ENCODE measurements at places on chromosomes 6 and 20.

- no peak for DNase-seq
These were observed 9.8 kb downstream of the NEDD9 start for GRCh38 chr6:11222385-11223277.

- DNase-seq = no peak
These were observed 40.9 kb downstream of the ZFP64 start for GRCh38 chr20:52150440-52151258.

DNA sequence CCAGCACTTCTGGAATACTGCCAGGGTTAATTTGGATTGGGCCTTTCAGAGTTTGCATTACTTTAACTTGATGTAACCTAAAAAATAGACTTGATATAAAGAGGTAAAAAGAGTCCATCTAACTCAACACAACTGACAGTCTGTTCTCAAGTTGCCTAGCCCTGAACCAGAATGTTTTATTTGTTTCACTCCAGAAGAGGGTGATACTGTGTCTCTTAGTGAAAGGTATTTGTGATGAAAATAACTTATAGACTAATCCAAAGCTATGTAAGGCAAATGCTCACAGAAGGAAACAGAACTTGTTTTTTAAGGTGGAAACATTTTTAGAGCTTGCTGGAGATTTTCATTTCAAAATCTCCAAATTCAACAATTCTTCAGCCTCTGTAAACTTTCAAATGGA, 469.1 kb upstream of the RUNX2 start:
- DNase-seq = no peak

DNA sequence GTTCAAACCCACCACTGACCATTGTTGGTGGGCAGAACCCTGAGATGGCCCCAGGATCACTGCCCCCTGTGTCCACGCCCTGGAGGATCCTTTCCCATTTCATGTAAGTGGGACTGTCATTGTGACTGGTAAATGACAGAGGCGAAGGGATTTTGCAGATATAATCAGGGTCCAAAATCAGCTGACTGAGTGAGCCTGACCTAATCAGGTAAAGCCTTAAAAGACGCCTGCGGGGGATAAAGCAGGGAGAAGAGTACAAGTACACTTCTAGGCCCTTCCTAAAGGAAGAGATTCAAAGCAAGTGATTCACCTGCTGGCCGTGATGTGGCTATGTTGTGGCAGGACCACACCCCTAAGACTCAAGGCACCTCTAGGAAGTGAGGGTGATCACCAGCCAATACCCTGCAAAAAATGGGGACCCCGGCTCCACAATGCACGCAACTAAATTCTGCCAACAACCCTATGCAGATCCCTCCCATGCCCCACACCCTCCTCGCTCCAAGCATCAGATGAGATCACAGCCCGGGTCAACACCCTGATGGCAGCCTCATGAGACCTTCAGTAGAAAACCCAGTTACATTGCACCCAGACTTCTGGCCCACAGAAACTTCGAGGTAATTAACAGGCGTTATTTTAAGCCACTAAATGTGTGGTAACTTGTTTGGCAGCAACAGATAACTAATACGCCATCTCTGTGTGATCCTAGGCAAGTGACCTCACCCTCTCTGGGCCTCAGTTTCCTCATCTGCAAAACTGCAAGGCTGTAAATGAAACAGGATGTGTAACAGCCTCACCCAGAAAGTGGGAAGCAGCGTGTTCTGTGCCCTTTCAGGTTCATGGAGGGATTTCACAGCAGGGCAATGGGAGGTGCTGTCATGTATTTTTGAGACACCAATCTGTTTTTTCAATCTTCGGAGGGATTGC, 11.3 kb downstream of the PREX1 start:
- no peak for DNase-seq

DNA sequence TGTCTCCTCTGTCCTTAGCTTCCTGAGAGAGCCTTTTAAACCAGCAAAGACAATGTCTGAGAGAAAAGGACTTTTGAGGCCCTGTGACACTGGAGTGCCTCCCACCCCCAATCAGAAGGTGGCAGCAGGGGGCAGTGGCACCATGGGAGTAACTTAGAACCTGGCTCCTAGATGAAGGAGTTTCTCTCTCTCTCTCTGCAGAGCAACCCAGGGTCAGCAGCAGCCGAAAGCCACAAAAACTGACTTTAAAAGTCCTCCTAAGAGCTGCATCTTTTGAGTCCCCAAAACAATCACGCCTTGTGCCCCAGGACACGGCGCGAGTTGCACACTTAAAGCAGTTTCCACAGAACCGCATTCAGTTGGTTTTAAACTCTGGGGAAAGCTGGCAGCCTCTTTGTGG, 5.3 kb upstream of the TCP11 start:
- DNase-seq = no peak

GRCh38 chr6:163729127-163729872, 314.8 kb downstream of the QKI start:
- no peak for DNase-seq

DNA sequence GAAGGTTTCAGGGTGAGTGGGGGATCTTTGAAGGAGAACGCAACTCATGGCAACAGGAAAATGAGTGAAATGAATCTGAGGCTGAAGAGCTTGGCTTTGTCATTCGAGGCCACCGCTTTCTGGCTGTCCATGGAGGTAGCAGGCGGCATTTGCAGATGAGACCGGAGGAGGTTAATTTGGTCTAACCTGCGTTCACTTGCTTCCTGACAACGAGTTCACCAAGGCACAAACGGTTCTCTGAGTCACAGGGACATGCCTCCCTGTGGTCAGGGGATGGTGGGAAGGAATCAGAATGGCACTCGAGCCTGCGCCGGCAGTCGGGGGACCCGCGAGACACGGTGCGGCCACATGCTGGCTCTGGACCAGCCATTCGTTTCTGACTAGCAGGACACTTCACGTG, 75.0 kb downstream of the IRF4 start:
- DNase-seq = no peak

DNA sequence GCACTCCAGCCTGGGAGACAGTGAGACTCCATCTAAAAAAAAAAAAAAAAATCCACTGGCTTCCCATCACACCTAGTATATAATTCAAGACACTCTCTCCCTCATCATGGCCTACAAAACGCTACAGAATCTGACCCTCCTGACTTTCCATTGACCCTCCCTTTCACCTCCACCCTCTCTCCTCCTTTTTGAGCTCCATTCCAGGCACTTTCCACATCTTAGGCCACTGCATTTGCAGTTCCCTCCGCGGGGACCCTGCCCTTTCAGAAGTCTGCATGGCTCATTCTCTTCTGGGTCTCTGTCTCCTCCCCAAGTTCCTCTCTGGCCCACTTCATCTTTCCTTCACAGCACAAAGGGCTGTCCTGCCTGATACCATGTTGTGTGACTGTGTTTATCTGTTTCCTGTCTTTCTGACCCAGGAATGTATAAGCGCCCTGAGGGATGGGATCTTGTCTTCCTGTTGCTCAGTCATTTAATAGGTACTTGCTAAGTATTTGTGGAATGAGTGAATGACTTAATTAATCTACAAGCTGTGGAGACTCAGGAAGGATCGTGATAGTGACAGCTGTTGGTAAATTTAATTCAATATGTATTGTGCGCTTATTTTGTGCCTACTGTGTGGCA, 35.2 kb downstream of the NCR2 start:
- DNase-seq = no peak

- peak; percentile 58 for DNase-seq
These were observed 1.0 kb downstream of the TRERF1 start for GRCh38 chr6:42450477-42451332.

GRCh38 chr20:44592366-44592765, 10.0 kb downstream of the PKIG start:
- no peak for DNase-seq

GRCh38 chr6:155260686-155261085, 3.1 kb upstream of the CLDN20 start:
- no peak for DNase-seq

DNA sequence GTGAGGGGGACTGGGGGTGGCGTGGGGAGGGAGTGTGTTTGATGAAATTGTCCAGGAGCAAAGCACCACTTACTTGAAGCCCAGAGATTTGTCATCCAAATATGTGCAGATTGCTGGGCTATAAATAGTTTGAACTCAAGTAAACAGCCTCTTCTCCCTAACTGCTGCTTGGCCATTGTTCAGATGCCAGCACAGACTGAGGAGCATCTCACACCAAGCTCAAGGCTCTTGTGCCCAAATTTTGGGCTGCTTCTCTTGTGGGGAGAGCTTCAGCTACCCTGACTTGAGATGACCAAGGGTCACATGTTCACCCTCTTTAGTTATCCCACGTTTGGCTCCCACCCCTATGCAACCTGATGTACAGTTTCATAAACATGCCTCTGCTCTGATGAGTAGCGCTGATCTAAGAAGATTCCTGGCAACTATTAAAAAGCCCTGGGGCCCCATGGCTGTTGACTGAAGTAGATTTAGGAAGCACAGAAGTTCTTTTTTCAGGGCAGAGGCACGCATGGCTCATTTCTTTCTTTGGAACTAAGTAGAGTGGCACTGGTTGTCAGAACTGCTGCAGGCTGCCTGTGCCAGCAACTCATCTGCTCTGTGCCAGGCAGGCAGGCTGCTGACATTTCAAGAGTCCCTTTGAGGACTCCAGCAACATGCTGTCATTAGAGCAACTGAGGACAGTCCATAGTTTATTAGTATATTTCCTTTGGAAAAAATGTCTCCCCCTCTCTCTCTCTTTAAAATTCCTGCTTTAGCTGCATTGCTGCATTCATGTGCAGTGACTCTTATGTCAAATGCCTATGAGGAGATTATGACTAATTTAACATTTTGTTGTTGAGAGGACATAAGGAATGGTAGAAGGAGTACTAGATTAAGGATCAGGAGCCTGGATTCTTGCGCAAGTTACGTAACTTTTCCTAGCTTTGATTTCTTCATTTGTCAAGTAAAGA, 9.6 kb upstream of the PKIG start:
- DNase-seq = no peak

DNA sequence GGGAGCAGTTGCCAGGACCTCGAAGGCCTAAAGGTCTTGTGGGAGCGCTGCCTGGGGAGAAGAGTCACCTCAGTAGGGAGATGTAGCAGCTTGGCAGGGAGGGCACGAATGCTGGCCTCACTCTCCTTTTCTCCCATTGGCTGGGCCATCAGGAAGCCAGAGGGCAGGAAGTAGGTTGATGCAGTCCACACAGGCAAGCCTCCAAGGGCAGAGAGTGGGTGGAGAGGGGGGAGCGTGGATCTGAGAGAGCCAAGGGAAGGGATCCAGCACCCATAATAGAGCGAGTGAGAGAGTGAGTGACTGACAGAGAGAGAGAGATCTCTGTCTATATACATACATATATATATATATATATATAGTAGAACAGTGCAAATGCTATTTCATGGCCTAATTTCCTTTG, 215.3 kb upstream of the LRFN2 start:
- no peak for DNase-seq

GRCh38 chr20:12466915-12467314, 541.9 kb upstream of the SPTLC3 start:
- no peak for DNase-seq

- no peak for DNase-seq
These were observed 126.8 kb upstream of the THBS2 start for GRCh38 chr6:169380493-169380892.

DNA sequence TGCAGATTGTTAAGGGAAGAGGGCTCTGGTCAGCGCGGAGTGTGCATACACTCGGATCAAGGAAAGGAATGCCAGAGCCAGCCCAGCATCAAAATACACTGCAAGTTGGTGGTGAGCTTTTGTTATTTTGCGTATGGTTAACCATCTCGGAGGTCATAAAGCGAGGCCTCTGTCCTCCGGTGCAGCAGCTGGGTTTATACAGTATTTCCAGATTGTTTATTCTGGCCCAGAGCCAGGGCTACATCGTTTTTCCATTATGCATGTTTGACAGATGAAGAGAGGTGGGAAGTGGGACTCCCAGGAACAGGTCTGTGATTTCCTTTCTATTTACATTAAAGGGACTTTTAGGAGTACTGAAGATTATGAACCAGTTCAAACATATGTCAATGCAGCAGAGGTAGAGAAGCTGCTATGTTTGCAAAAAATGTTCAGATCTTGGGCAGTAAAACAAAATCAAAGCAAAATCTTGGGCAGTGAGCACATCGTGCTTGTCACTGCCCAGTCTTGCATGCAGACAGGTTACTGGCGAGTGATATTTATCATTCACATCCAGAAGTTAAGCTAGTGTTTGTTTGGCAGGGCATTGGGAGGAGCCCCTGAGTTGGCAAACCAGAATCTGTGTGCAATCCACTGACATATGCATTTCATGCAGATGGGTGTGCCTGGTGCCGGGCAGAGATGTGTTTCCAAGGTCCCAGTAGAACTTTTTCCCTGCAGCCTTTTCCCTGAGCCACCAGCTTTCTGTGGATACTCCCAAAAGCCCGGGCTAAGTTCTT, 256.3 kb upstream of the TAB2 start:
- peak; percentile 73 for DNase-seq

DNA sequence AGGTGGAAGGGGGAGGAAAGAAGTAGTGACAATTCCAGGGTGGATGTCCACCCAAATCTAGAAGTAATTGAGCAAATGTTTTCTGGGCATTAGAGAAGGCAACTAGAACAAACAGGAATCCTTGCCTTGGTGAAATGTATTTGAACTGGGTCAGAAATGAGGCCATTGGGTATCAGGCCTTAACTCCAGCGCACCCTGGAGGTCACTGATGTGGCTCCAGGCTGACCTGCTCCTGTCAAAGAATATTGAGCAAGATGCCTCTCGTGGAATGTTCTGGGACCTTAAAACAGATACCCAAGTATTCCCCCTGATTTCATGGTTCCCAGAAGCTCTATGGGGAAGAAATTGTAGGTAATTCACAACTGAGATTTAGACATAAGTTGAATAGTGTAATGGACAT, 6.9 kb downstream of the HLA-DPB1 start:
- no peak for DNase-seq

- DNase-seq = no peak
These were observed 104.3 kb downstream of the SLC23A2 start for GRCh38 chr20:4896971-4897497.

- DNase-seq = peak; percentile 10
These were observed 49.7 kb upstream of the FRMD1 start for GRCh38 chr6:168128631-168129291.

- no peak for DNase-seq
These were observed 201.0 kb upstream of the CST7 start for GRCh38 chr20:24747881-24748595.

GRCh38 chr6:20805021-20805420, 270.8 kb downstream of the CDKAL1 start:
- no peak for DNase-seq

- no peak for DNase-seq
These were observed 12.6 kb upstream of the SLC23A2 start for GRCh38 chr20:5013682-5014447.

GRCh38 chr20:38113401-38114325, 51.4 kb downstream of the TGM2 start:
- DNase-seq = no peak

GRCh38 chr20:17541996-17542395, 10.8 kb upstream of the BFSP1 start:
- no peak for DNase-seq

DNA sequence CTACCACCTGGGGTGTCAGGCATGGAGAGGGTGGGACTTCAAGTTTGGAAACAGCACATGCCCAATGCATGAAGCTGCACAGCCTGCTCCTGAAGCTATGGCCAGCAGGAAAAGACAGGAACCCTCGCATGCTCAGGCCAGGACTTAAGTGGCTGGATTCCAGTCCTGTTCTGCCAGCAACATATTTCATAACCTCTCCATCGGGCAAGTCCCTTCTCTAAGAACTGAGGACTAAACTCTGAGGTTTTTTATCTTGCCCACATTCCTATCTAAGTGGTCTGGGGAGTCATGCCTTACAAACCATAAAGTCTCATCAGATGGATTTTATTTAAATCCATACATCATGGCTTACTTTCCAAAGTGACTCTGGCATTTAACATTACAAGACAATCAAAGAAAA, 27.5 kb upstream of the AGPAT4 start:
- no peak for DNase-seq

Data from right forelimb (tissue), 1 donor.